CD4-positive, alpha-beta T cell treated with Interleukin-15 for 1 hour (primary cell): ENCODE measurements at places on chromosomes 1 and 21.
A peak's percentile ranks its signal among the peaks of the same experiment; 100 is the strongest.

DNA sequence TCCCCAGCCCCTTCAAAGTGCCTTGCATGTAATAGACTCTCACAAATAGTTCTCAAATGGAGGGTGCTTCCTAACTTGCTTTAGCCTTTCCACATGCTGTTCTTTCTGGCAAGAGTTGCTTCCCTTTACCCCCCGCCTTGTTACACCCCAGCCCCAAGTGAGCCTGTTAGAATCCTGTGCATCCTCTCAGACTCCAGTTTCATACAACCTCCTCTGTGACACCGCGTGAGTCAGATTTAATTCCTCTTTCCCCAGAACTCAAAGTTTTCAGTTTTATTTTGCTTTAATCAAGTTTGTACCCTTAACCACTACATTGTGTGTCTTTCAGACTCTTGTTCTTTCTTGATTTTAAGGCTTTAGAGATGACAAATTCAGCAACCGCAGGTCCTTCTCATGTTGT lies 234.5 kb upstream of the HOOK1 start:
- DNase-seq, result no peak

- DNase-seq, result peak; percentile 48
Measured at GRCh38 chr1:158248118-158248517, 6.1 kb upstream of the CD1A start.

DNA sequence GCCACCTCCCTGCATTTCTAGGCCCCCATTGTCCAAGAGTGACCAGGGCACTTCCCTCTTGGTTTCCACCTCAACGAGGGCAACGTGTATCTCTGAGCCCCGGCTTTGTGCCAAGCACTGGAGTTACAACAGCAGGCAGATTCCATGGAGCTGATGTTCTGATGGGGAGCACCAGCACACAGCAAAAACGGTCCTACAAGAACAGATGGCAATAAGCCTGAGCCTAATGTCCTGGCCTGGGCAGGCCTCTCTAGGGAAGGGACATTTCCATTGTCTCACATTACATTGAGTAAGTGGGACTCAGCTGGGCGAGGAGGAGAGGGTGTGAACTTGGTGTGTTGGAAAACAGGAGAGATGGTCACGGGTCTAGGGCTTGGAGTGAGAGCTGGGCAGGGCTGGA lies 27.2 kb upstream of the NPPB start:
- DNase-seq, result no peak

- peak; percentile 13 for DNase-seq
Measured at GRCh38 chr1:53130878-53131589, 11.4 kb downstream of the SLC1A7 start.

- no peak for DNase-seq
Measured at GRCh38 chr1:110112143-110112542, at the start of gene UBL4B. Gene UBL4B (plus strand): TSS chr1:110112443. CDS start chr1:110112535, 92 bp downstream.
